Left ventricle myocardium inferior (tissue), 1 donor: ENCODE measurements at places on chromosomes 6 and 20.

- DNase-seq = no peak
Measured at GRCh38 chr20:21129861-21130260, 4.0 kb downstream of the KIZ start.

DNA sequence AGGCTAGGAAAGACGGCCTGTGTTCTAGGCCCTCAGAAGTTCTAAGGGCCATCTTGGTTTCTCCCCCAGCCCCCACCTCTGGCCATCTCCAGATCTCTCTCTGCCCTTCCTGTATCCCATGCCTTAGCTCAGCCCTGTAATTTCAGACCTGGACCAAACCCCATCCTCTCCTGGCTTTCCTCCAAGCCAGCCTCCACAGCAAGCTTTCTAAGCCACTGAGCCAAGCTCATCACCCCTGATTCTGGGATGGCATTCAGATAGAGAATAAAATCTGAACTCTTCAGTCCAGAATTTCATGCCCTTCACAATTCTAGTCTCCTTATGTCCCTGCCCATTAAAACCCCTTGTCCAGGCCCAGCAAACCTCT is 18.9 kb upstream of the CCM2L start:
- DNase-seq = no peak

DNA sequence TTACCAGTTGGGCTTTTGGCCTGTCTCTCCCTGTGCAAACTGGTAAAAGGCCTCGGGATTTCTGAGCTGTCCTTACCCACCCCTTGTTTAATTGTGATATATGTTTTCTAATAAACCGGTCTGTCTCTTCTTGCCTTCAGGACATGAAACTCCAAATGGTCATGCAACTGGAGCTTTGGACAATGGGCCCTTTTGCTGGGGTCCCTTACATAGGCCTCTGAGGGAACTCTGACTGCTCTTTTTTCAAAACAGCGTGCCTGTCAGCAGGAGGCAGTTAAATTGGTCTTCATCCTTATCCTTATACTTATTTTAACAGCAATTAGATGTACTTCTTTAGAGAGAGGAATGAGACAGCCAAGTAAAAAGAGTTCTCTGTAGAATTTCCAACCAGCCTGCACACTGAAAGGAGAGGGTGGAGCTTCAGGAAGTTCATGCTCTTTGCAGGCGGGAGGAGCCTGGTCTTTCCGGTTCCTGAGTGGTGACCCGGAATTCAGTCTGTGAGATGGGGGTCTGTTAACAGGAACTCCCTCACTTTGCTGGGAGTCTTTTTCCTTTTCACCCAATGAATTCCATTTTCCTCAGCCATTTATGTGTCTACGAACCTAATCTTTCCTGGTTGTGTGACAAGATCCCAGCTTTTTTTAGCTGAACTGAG is 299.6 kb upstream of the GJE1 start:
- no peak for DNase-seq

- no peak for DNase-seq
Measured at GRCh38 chr20:57034001-57034400, 232.4 kb downstream of the BMP7 start.

GRCh38 chr20:31708736-31709534 is 13.7 kb downstream of the BCL2L1 start:
- no peak for DNase-seq

- no peak for DNase-seq
Measured at GRCh38 chr6:164262348-164262747, 847.8 kb downstream of the QKI start.

GRCh38 chr20:63744574-63745423 is 5.2 kb downstream of the SLC2A4RG start:
- DNase-seq = no peak

DNA sequence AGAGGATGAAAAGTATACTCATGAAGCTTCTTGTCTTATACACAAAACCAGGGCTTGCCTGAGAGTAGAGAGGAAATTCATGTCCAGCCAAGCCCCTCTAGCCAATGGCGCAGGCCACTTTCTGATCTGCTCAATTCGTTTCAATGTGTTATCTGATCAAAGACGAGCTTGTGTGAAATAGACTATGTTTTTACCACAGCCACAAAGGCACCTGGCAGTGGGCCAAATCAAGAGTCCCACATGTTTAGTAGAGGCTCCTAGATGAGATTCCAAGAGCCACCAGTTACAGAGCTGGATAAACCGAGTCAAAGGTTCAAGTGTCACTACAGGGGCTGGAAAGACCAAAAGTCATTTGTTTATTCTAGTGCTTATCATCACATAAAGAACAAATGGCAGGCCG is 34.9 kb downstream of the GPLD1 start:
- no peak for DNase-seq

GRCh38 chr6:29005183-29005885 is at the start of gene ZNF311:
ZNF311 (minus strand) TSS chr6:29005315; CDS start chr6:29003954, 1,361 bp downstream.
- DNase-seq = peak; percentile 55

DNA sequence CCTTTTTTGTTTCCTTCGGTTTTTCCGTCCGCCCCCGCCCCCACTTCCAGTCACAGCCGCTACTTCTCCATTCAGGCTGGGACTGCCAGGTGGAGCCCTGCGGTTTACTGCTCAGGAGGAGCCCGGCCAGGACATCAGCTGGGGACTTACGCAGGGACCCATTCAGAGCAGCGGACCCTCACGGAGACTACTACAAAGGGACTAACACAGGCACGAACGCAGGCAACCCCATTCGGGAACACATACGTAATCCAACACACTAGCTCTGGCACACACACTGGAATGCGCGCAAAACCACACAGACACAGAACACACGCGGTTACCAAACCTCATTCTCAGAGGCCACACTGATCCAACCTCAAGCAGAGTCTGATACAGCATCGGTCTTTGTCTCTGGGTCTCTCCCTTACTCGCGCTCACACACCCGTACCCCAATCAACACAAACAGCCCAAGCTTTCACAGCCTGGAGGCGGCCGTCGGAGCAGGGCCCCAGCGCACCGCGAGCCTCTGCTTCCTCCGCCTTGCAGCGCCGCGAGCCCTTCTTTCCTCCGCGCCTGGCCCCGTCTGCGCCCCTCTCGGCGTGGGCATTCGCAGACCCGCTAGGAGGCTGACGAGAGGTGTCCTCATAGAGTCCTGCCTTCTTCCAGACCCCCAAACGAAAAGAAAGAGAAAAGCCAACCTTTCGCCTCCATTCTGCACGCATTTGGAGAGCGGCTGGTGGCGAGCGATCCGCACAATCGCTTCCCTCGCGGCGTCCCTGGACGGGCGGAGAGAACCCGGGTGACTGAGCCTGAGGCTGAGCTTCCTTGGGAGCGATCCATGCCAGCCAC is 1.1 kb upstream of the SLC32A1 start:
- no peak for DNase-seq

DNA sequence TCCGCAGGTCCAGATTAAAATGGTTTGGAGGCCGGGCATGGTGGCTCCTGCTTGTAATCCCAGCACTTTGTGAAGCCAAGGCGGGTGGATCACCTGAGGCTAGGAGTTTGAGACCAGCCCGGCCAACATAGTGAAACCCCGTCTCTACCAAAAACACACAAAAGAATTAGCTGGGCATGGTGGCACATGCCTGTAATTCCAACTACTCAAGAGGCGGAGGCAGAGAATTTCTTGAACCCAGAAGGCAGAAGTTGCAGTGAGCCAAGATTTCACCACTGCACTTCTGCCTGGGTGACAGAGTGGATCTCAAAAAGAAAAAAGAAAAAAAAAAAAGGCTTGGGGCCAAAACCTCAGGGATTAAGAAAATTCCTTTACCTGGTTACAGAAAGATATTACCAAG is 30.5 kb downstream of the C6orf15 start:
- DNase-seq = no peak

DNA sequence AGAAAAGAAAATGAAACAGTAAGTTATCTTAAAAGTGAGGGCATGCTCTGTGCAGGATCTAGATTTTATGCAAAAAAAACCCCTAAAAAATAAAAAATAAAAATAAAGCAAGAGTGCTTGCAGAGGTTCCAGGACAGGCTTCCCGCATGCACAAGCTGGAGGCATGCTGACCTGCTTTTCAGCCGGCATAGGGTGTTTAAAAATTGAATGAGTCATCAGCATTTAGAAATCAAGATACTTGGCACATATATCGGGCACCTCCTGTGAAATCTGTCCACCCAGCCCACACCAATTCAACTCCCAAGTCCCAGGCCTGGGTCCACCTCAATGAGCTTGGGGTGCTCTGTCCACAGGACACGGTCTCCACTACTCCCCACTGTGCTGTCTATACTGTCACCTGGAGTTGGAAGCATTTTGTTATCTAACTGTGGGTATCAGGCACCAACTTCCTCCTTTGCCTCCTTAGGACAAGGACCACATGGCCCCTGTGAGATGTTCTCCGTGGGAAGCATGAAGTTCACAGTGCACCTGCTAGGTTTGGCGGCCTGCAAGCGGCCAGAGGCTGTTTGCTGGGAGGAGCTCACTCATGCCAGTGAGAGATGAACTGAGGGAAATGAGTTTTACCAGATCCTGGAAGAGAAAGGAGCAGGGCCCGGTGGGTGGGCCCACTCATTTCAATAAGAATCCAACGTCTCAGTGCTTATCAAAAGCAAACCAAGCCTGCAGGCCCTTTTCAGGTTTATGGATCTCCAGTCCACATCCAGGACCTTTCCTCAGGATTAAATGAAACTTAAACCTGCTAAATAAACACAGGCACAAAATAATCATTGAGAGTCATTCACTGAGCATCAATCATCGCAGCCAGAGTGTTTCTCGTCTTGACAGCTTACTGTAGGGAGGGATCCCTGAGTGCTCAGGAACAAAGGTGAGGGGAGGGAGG is 121.1 kb downstream of the FOXA2 start:
- no peak for DNase-seq

GRCh38 chr6:43702171-43702533 is 14.6 kb upstream of the MRPS18A start:
- DNase-seq = no peak
